ENCODE measurements at places on chromosomes 5 and 9.

- no peak for DNase-seq
Measured at GRCh38 chr9:68896486-68896885, 117.4 kb downstream of the PRKACG start.

GRCh38 chr5:142976861-142977260 is 206.7 kb downstream of the ARHGAP26 start:
- DNase-seq = no peak

DNA sequence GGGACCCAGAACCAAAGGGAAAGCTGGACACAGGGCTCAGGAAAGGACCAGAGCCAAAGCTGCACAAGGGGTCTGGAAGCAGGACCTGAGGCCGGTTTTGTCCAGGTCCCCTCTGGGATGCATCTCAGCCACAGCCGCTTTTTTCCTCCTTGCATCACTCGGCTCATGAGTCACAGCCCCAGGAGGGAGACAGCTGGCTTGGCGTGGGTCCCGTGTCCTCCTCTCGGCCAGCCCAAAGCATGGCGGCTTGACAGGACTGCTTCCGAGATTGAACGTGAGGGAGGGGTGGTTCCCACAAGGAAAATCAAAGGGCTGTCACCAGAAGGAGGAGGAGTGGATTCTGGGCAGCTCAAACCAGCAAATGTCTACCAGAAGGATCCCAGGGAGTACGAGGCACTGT is 56.7 kb upstream of the CPLX2 start:
- DNase-seq = no peak

DNA sequence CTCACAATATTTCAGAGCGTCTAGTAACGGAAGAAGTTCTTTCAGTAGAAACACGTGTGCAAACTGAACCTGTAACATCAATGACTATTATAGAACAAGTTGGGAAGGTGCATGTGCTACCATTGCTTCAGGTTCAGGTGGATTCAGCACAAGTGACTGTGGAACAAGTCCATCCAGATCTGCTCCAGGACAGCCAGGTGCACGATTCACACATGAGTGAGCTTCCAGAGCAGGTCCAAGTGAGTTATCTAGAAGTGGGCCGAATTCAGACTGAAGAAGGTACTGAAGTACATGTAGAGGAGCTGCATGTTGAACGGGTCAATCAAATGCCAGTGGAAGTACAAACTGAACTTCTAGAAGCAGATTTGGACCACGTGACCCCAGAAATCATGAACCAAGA is 17.4 kb upstream of the NIM1K start:
- DNase-seq = no peak

DNA sequence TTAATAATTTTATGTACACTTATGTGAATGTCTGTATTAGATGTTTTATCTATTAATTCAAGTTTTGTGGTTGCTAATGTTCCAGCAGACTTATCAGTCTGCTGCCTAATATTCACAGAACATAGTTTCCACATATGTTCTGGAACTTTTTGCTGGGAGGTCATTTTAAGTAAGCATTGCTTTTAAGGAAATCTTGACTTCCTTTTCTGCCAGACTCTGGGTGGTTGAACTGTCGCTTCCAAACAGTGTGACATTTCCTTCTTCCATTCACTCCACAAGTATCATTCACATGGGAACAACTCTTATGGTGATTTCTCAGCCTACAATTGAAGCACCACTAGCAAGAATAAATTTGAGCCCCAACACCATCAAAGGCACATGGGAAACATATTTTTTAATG is 82.9 kb downstream of the PLCXD3 start:
- no peak for DNase-seq

All from stimulated activated CD8-positive, alpha-beta memory T cell treated with anti-CD3 and anti-CD28 coated beads, Interleukin-7, amount 100 ng/mL, for 4 hours (primary cell).